ENCODE measurements at places on chromosomes 7 and 10. TPM values are rescaled to one million over a fixed set of nuclear protein-coding genes. Genes with fewer than 3 reads are reported as not detected.

The TDRD1 gene
- total RNA-seq = not detected

The EN2 gene
- 1.1 TPM for total RNA-seq

The ARF5 gene
- 172 TPM for total RNA-seq

The EBF3 gene
- total RNA-seq = 0.79 TPM

The GOLGA7B gene
- total RNA-seq = 0.21 TPM

The GBX1 gene
- total RNA-seq = not detected

The TAS2R3 gene
- 2.3 TPM for total RNA-seq

The ERVW-1 gene
- total RNA-seq = 0.51 TPM

The PNLIPRP3 gene
- total RNA-seq = not detected

The ZNF277 gene
- 23.2 TPM for total RNA-seq

The CNPY1 gene
- not detected for total RNA-seq

The FAM131B gene
- 22.3 TPM for total RNA-seq

The GIMAP1 gene
- total RNA-seq = not detected

The HOXA6 gene
- 8.1 TPM for total RNA-seq

The SYT15 gene
- 0.60 TPM for total RNA-seq

The ACTR1A gene
- 65.9 TPM for total RNA-seq

The TAX1BP1 gene
- total RNA-seq = 96.8 TPM

The HIF1AN gene
- total RNA-seq = 71.2 TPM

The ARMH3 gene
- 17.4 TPM for total RNA-seq

The CYP26C1 gene
- total RNA-seq = 0.09 TPM

The TAS2R41 gene
- not detected for total RNA-seq

The PAPSS2 gene
- 4.3 TPM for total RNA-seq

The CAV1 gene
- 4.9 TPM for total RNA-seq

The RBP4 gene
- total RNA-seq = 255 TPM

The TSPAN13 gene
- total RNA-seq = 193 TPM

The TAC1 gene
- not detected for total RNA-seq

The AGMO gene
- 0.16 TPM for total RNA-seq

The TACC2 gene
- 98.5 TPM for total RNA-seq

The DPYSL4 gene
- 0.12 TPM for total RNA-seq

The HMX2 gene
- total RNA-seq = 1.7 TPM

The RUFY2 gene
- 42.4 TPM for total RNA-seq

The ASB4 gene
- total RNA-seq = not detected

The POLD2 gene
- 140 TPM for total RNA-seq

The ADIRF gene
- 0.49 TPM for total RNA-seq

The LUC7L2 gene
- 74.2 TPM for total RNA-seq

The ADAM12 gene
- not detected for total RNA-seq

The IFIT1B gene
- total RNA-seq = not detected

The TMEM236 gene
- total RNA-seq = 0.64 TPM

The CH25H gene
- total RNA-seq = not detected

The JCAD gene
- total RNA-seq = 13.0 TPM

The ZC3HAV1L gene
- total RNA-seq = 24.6 TPM

The EPHA1 gene
- total RNA-seq = 66.6 TPM

The CALHM1 gene
- not detected for total RNA-seq

The CREB3L2 gene
- 123 TPM for total RNA-seq

The HOXA9 gene
- 14.4 TPM for total RNA-seq
